ENCODE measurements at places on chromosomes 4 and X. TPM values are rescaled to one million over a fixed set of nuclear protein-coding genes. Genes with fewer than 3 reads are reported as not detected.

MAML3 gene
- 8.7 TPM for total RNA-seq

SOWAHD gene
- 0.24 TPM for total RNA-seq

FGF16 gene
- total RNA-seq = not detected

TRPC3 gene
- 2.2 TPM for total RNA-seq

IBSP gene
- total RNA-seq = not detected

DMRTC1 gene
- not detected for total RNA-seq

ABCD1 gene
- 8.3 TPM for total RNA-seq

CFI gene
- total RNA-seq = 162 TPM

EPHA5 gene
- 0.63 TPM for total RNA-seq

DGKK gene
- total RNA-seq = 0.36 TPM

WAS gene
- 0.32 TPM for total RNA-seq

GPR143 gene
- 3.2 TPM for total RNA-seq

TEC gene
- total RNA-seq = 1.2 TPM

EPGN gene
- 1.2 TPM for total RNA-seq

TEX13B gene
- total RNA-seq = not detected

MID1 gene
- total RNA-seq = 23.0 TPM
